Fibroblast of the aortic adventitia (primary cell): ENCODE measurements at places on chromosomes 5 and 9.

- no peak for DNase-seq
Measured at GRCh38 chr9:137412431-137412830, 10.5 kb downstream of the EXD3 start.

- no peak for DNase-seq
Measured at GRCh38 chr5:145118127-145118526, 717.0 kb downstream of the PRELID2 start.

DNA sequence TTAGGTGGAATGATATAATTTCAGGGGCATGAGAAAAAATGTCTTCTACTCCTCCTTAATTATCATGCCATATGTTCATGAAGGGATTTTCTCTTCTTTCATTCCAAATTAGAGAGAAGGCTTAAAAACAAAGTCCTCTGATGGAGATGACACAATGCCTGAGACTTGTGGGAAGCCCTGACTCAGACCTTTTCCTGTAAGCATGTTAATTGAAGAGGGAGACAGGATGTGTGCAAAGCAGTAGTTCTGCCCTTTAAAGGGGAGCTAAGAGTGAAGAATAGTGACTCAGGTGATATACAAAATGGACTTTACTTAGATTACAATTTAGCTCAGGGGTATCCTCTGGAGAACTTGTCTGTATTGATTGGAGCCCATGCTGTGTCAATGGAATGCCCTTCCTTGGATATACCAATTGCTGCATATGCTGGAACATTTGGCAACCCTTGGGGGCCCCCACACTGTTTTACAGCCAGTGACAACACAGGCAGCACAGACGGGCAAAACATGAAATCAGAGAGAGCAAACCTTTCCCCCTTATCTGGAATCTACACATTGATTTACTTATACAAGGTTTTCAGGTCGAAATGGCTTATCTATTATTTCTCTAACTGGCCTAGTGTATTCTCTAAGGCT, 81.3 kb downstream of the IZUMO3 start:
- DNase-seq = peak; percentile 55

- no peak for DNase-seq
Measured at GRCh38 chr5:171839112-171839511, 53.5 kb downstream of the SMIM23 start.

DNA sequence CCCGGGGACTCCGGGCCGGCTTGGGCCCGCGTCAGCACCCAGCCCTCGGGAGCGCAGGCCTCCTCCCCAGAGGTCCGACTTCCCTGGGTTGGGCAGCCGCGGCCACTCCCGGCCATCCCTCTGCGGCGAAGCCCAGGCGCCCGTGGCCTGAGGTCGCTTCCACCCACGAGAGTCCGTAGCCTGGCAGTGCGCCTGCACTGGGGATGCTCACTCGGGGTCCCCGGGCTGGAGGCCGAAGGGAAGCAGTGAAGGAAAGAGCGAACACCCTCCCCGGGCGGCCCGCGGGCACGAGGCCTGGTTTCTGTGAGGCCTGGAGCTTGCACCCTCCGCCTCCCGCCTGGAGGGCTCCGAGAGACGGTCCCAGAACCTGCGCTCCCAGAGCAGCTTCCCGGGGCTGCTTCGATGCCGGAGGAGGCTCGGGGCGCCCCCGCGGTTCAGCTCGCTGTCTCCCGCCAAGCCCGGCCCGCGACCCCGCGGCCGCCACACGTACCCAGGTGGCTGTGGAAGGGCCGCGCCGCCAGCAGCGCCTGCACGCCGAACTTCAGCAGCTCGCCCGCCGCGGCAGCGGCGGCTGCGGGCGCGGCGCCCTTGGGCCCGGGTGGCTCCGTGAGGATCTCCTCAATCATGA, 607 bp downstream of the BARX1 start:
- no peak for DNase-seq

DNA sequence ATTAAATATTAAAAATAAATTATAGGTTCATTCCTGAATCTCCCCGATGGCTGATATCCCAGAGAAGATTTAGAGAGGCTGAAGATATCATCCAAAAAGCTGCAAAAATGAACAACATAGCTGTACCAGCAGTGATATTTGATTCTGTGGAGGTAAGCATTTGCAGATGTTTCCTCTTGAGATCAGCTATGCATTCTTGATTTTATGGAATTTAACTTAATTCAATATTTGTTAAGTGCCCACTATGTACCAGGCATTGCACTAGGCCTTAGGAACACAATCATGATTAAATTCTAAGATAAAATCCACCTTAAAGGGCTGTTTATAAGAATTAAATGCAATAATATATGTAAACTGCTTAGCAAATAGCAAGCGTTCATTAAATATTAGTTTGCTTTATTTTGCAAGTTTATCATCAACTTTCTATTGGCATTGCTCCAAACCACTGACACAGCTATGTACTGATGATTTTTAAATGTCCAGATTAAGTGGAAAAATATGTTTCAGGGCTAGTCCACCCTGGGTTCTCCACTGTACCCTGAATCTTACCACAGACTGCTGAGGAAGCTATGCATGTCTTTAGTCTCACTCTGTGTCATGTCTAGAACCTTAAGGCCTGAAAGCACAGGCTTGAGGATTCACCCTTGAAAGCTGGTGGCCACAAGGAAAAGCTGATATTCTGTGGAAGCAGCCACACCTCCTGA, 33.2 kb downstream of the SLC22A4 start:
- DNase-seq = peak; percentile 60
